ENCODE measurements at places on chromosomes 16 and 17. TPM values are rescaled to one million over a fixed set of nuclear protein-coding genes. Genes with fewer than 3 reads are reported as not detected.

COTL1 gene
- total RNA-seq, result 73.3 TPM

MILR1 gene
- total RNA-seq, result 8.5 TPM

COPZ2 gene
- total RNA-seq, result 123 TPM

DCAKD gene
- 30.6 TPM for total RNA-seq

PRPSAP1 gene
- 24.5 TPM for total RNA-seq

CTF1 gene
- total RNA-seq, result 1.7 TPM

Data from smooth muscle cell of bladder (primary cell).